Amniotic epithelial cell (primary cell): ENCODE measurements at places on chromosomes 7 and 10.

DNA sequence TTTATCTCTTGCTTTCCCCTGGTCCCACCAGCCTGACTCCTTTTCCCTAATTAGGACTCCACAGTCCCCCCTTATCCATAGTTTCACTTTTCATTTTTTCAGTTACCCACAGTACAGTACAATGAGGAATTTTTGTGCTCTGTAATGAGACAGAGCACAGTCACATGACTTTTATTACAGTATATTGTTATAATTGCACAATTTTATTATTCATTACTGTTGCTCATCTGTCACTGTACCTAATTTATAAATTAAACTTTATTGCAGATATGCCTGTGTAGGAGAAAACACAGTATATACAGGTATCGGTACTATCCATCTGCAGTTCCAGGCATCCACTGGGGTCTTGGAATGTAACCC is 125.4 kb downstream of the KCNMA1 start:
- no peak for DNase-seq

- DNase-seq: no peak
These were observed 61.0 kb upstream of the MKI67 start for GRCh38 chr10:128186959-128187787.

GRCh38 chr10:91088300-91089140 is 131.9 kb upstream of the PCGF5 start:
- peak; percentile 54 for DNase-seq

DNA sequence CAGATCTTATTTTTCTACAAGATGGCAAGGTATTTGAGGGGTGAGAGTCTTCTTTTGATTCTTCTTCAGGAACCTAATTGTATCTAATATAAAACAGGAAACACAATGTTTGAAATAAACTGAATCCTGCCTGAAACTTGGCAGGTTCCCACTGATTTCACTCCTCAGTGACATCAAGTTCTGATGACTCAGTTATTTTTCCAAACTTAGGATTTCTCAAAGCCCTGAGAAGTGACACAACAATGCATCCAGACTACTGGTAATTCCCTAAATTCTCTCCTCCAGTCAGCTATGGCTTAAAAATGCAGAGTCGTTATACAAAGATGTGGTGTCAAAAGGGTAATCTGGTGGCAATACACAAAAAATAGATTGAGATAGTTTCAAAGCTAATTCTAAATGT is 80.9 kb downstream of the ABLIM1 start:
- peak; percentile 41 for DNase-seq

- DNase-seq: no peak
These were observed 6.4 kb downstream of the SPOCK2 start for GRCh38 chr10:72081772-72082590.

- no peak for DNase-seq
These were observed 1355.2 kb downstream of the XPNPEP1 start for GRCh38 chr10:108567899-108568752.

DNA sequence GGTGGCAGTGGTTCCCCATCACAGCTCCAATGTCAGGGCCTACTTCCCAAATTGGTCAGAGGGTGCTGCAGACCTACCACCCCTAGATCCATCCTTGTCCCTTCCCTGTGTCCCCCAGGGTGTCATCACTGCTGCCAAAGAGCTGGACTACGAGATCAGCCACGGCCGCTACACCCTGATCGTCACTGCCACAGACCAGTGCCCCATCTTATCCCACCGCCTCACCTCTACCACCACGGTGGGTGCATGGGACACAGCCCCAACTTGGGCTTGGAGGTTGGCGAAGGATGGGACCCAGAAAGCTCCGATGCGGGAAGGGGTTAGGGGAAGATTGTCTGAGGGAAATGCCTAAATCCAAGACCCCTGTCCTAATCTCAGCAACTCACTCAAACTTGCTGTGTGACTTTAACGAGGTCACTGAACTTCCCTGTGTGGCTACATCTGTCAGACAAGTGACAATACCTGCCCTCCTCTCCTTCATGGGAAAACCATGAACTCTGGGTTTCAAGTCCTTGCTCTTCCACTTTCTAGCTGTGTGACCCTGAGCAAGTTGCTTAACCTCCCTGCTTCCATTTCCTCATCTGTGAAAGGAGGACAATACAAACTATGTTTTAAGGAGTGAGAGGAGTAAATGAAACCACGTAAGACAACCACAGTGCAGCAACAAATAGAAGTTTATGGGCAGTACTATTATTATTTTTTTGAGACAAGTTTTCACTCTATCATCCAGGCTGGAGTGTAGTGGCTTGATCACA is 4.9 kb upstream of the VSIR start:
- no peak for DNase-seq

DNA sequence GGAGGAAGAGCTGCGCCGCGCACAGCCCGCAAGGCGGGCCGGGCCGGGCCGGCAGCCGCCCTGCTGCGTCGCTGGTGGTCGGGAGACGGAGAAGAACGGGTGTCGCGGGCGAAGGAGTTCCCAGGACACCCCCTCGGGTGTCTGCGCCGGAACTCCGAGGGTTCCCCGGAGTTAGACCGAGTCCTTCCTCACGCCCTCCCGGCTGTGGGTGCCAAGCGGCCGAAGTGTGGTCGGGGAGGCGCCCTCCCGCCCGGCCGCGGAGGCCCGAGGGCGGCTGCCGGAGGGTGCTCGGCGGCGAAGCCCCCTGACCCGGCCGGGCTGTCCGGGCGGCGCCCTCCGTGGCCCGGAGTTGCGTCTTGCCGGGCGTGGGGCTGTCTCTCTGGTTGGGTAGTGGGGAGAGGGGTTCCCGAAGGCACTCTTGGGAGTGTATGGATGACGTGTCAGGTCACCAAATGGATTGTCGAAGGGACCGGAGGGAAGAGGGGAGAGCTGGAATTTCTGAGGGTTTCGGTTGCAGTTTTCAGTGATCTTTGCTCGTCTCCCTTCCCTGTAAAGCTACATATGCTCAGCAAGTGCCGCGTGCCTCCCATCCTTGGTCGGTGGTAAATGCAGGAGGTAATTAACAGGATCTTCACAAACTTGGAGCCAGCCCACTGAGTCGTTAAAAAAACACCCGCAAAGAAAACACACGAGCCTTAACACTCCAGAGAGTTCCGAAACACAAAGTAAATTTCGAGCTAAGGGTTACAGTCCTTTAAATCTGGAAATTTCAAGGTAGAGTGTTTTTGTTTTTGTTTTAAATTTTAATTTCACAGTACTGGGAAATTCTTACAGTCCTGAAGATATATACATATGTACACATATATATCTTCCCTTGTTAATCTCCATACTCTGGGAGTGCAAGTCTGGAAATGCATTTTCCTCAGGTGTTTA is 871 bp downstream of the ST7 start:
- DNase-seq: peak; percentile 78

DNA sequence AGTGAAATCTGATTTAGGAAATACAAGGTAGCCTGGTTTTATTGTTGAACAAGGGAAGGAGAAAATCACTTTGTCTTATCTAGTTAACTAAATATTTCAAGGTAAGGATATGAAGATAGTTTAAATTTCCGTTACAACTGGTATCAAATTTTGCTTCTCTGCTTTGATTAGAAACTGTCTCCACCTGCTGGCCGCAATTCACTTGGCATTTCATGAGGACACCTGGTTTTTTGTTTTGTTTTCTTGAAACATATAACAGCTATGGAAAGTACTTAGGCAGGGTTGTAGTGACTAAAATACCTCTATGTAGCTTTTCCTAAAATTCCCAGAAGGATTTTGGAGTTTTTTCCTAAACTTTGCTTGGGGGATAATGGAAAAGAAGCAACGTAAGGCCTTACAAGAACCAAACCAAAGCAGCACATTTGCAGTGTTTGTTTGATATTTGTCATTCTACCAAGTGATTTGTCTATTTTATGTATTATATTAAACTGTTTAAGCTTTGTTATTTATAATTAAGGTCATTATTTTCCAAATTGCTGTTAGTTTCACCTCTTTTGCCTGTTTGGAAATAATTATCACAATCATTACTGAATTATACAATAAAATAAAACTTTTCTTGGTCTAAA is 73.6 kb downstream of the AHCYL2 start:
- DNase-seq: peak; percentile 31

- no peak for DNase-seq
These were observed 31.1 kb downstream of the LMTK2 start for GRCh38 chr7:98137826-98138151.

GRCh38 chr7:74134117-74134620 is 40.0 kb upstream of the EIF4H start:
- DNase-seq: peak; percentile 4

- DNase-seq: no peak
These were observed 304.4 kb upstream of the NRP1 start for GRCh38 chr10:33638891-33639290.

GRCh38 chr7:24882989-24883621 is 96.9 kb downstream of the OSBPL3 start:
- peak; percentile 85 for DNase-seq

- peak; percentile 14 for DNase-seq
These were observed 56.2 kb downstream of the ARMC3 start for GRCh38 chr10:22984066-22984465.

- DNase-seq: peak; percentile 73
These were observed 111.0 kb upstream of the ANLN start for GRCh38 chr7:36278620-36279172.

DNA sequence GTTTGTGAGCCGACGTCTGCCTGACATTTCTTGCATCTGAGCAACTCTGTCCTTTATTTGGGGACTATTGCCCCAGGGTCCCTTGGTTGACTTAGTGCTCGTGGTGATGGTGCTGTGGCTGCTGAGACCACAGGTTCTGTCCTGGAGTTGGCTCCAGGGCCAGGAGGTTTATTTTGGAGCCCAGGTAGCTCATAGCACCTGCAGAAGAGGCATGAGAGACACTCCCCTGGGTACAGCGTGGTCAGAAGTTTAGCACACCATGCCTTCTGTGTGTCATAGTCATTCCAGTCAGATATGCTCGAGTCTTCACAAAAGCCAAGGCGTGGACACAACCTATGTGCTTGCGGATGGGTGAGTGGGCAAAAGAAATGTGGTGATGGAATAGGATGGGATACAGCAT is 496.9 kb downstream of the TCERG1L start:
- DNase-seq: no peak

DNA sequence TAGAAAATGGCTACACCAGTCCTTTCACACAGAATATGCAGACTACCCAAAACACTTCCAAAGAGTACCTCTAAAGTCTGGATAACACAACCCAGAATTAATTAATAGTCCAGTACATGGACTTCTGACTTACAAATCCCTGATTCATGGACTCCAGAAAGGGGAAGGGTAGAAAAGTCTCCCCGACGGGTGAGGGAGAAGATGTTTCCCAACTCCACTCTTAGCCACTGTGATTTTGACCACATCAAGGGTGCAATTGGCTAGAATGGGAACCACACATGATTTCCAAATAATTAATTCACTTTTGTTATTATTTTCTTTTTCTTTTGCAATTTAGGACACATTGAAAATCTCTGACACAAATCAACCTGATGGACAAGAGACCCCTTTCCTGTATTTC is 1.4 kb downstream of the TMEM130 start:
- DNase-seq: no peak

DNA sequence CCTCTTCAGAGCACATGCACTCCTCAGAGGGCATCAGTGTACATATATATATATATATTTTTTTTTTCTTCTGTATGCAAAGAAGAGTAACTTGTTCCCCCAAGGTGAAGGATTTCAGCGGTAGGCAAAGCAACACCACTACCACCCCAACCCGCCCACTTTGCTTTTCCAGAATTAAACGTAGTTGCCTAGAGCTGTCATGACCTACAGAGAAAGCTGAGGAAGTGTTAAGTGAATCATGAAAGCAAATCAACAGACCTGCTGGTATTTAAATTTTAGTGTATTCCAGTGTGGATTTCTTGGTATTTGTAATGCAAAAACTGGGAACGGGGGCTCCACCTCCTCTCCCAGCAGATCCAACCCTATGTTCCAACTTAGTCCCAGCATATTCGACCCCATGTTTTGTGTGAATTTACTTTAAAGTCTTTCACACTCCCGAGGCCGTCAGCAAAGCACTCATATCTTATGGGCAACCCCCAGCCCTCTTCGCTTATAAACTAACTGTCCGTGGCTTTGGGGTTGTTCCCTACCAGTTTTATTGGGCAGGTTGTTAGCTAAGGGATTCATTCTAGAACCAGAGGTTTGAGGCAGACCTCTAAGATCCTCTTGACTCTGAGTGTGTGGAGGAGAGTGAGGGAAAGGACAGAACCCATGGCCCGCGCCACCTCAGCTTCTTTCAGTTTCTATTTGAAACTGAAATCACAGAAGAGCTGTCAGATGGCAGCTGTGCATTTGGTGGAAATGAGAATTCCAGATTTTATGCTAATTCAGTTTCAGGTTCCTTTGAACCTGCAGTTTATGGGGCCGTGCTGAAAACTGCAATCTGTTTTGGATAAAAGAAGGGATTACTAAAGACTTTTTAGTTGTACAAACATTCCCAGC is 450.2 kb upstream of the GALNT17 start:
- no peak for DNase-seq

- no peak for DNase-seq
These were observed 13.5 kb downstream of the MGAM start for GRCh38 chr7:142009187-142009586.

- no peak for DNase-seq
These were observed 72.2 kb downstream of the ZNF783 start for GRCh38 chr7:149334219-149334618.
